NCI-H526 treated with DMSO at 0.1 percent for 48 hours (cell line): ENCODE measurements at places on chromosomes 11 and 22.

DNA sequence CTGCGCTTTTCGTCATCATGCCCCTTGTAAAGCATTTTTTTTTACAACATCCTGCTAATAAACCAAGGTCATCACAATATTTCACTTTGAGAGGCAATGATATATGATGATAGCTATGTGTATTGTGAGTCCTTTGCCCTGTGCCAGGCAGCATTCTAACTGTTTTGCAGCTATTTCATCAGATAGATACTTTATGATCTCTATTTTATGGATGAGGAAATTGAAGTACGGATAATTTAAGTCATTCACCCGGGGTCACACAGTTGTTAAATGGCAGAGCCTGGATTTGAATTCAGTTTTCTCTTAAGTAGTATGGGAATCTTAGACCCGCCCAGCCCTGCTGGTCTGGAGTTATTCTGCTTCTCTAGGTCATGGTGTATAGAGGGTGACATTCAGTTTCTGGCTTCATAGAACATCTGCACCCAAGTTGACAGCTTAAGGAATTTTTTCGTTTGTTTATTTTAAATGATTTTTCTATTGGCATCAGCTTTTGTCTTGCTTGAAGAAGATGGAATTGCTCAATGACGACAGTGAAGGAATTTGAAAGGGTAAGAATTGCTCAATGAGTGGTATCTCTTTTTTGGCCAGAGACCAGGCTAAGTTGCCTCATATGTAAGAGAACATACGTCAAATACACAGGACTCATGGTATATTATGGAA, 926 bp downstream of the PRR5L start:
- no peak for DNase-seq

GRCh38 chr11:16960250-16960649, 54.0 kb downstream of the PLEKHA7 start:
- no peak for DNase-seq

DNA sequence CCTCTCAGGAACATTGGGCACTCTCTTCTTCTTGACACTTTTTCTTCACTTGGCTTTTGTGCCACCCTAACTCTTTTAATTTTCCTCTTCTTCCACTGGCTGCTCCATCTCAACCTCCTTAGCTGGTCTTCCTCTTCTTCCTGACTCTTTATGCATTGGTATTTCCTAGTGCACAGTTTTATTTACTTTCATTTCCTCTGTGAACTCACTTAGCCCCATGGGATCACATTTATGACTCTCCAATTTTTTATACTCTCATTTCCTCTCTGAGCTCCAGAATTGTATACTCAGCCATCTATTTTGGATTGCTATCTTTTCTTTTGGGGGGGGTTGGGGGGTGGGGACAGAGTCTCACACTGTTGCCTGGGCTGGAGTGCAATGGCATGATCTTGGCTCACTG, 38.5 kb upstream of the LARGE1 start:
- no peak for DNase-seq

- DNase-seq, result no peak
Measured at GRCh38 chr22:37433786-37434185, 6.5 kb upstream of the ELFN2 start.

DNA sequence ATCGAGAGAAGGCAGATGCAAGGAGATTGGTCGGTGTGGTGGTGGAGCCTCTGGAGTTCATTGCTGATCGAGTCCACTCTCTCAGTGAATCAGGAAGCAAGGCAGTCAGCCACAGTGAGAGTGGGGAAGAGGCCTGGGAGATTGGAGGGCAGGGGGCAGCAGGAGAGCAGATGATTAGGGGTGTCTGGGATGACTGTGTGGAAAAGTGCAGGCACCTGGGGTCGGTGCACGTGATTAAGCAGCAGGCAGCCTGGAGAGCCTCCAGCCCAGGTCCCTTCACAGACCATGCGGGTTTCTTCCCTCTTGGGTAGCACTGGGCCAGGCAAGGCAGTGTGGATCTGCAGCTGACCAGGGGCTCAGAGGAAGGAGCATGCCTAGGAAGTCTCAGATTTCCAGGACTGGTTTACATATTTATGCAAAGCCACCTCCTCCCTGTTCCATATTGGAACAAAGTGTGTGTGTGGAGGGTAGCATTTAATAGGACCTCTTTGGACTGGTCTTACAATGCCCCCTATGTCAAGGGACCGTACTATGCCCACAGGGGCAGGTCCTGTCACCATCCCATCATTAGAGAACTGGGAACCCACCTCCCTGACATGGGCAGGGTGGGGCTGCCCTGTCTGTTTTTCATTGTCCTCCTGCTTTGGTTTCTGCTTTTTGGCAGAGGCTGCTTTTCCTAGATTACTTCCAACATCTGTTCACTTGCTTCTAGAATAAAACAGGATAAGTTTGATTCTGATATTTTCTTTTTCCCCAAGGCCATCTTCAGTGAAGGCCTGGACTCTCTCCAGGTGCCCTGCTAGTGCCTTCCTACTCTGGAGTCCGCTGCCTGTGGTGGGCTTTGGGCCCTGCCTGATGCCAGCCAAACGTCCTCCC, 14.0 kb upstream of the GDPD5 start:
- peak; percentile 53 for DNase-seq

- DNase-seq, result no peak
Measured at GRCh38 chr11:112334381-112334780, 73.7 kb upstream of the PLET1 start.

DNA sequence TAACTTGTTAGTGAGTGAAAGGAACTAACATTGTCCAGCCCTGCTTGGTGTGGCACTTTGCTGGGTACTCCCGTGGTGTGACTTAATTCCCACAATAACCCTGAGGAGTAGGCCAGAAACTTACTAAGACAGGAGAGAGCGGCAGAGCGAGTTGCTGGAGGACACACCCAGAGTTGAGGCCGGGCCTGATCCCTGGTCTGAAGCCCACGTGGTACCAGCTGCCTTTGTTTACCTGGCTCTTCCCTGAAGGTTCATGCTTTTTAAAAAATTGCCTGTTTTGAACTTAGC, 594 bp downstream of the MPST start:
- no peak for DNase-seq

- DNase-seq, result no peak
Measured at GRCh38 chr11:108853151-108853550, 188.3 kb downstream of the DDX10 start.

GRCh38 chr11:111765320-111765983, 737 bp downstream of the PPP2R1B start:
- peak; percentile 61 for DNase-seq

GRCh38 chr11:41065432-41065831, 394.0 kb downstream of the LRRC4C start:
- no peak for DNase-seq

DNA sequence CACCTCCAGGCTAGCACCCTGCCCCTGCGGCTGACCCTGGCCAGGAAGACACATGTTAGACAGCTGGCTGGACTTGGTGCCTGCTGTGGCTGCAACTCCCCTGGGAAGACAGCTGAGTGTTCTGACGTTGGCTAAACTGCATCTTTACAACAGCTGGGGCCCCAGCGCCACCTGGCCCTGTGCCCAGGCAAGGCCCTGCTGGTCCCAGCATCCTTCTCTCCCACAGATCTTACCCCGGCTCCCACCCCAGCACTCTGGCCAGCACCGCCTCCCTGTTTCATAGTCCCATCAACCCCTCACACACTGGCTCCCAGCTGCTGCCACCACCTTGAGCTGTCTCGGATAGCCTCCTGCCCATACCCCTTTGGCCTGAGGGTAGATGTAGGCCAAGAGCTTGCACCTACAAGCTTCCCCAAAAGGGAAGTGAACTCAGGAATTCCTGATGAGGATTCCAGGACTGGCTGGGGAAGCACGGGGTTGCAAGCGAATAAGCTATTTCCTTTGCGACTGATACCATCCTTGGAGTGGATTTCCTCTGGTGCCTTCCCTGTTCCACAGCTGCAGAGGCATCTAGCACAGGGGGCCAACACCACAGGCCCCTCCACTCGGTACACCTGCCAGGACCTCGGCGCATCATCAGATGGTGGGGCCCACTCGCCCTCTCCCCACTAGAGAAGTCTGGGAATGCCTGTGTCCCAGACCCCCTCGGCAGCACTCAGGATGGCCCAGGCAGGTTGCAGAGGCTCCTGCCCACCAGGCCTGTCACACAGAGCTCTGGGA, 28.5 kb downstream of the RSPH14 start:
- DNase-seq, result no peak

- DNase-seq, result no peak
Measured at GRCh38 chr22:50268655-50269113, 1.5 kb downstream of the MAPK11 start.

DNA sequence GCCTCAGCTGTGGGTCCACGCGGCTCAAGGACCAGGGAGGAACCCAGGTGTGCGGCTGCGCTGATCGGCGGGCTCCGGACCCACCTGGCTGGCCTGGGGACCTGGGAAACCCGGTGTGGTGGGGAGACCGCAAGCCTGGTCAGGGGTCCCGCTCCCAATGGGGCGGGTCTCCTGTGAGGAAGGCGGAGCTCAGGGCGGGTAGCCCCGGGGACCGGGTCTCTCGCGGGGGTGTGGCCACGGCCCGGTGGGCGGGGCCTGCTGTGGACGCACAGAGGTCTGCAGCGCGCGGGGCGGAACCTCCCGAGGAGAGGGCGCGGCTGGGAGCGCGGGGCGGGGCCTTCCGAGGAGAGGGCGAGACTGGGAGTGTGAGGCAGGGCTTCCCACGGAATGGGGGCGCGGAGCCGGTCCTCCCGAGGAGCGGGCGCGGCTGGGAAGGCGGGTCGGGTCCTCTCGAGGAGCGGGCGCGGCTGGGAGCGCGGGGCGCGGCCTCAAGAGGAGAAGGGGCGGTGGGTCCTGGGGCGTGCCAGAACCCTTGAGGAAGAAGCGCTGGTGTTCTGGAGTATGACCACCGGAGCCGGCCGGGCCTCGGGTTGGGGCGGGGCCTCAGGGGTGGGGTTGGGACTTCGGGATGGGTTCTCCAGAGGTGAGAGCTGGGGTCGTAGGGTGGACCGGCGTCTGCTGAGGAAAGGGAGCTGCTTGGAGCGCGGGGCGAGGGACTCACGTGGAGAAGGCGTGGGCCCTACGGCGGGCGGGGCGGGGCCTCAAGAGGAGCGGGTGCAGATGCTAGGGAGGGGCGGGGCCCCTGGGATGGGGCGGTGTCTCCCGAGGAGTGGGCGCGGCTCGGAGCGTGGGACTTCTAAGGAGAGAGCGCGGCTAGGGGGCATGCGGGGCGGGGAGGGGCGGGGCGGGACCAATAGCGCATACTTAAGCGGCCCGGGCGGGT, 20.8 kb downstream of the DGCR6L start:
- DNase-seq, result peak; percentile 48

DNA sequence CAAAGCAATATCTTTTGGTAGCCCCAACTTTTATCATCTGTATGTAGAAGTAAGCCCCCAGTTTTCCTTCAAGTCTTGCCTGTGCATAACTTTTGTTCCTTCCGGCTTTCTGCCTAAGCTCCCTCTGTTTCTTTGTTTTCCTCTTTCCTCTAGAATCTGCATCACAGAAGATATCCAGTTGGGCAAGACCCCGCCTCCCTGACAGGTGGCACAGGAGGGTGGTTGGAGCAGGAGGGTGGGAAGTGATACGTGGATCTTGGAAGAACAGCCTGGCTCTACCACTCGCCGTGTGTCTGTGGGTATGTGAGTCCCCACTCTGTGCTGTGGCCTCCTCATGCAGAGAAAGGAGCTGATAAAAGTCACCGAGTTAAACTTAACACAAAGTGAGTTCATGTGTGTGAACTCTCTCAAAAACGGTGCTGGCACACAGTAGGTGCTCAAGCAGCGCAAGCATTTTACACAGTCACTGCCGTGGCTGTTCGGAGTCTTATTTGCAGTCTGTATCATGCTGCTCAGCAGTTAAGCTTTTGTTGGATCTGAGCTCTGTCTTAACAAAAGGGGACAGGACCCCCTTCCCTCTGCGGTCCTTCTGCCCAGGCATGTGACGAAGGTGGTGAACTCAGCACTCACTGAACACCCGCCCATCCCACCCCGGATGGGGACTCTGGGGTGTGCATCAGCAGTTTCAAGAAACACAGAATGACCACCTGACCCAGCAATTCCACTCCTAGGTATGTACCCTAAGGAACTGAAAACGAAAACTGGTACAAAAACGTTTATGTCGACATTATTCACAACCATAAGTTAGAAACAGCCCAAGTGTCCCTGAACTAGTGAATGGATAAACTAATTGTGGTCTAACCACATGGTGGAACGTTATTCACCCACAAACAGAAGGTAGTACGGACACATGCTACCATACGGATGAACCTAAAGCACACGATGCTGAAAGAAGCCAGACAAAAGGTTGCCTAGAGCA, 249.1 kb downstream of the CTTN start:
- no peak for DNase-seq

DNA sequence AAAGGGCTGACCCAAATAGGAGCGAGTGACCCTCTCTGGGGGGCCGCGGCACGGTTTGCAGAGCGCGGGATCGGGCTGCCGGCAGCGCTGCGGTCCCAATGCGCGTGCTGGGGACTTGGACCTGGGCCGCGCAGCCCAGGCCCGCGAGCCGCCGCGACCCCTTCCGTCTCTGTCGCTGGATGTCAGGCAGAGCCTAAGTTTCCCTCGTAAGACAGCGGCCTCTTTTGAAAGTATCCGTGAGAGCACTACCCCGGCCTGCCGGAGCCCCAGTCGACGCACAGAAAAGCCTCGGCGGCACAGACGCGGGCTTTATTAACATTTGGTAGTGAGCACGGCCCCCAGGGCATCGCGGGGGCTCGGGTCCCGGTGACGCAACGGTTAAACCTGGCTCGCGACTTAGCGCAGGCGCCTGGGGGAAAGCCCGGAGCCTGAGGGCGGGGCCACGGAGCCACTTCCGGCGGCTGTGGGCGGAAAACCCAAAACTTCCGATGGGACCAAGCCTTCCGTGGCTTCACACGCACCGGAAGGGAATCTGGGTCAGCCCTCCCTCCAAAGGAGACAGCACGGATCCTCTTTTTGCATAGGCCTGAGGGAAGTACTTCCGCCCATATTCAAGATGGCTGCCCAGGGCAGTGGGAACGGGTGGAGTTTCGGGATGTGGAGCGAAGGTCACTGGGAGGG, 14.8 kb downstream of the BAD start:
- peak; percentile 99 for DNase-seq

- peak; percentile 76 for DNase-seq
Measured at GRCh38 chr11:131246663-131247062, 123.8 kb upstream of the NTM start.

- no peak for DNase-seq
Measured at GRCh38 chr11:2380396-2380795, 3.3 kb downstream of the CD81 start.

- DNase-seq, result no peak
Measured at GRCh38 chr11:134485316-134485715, 73.3 kb upstream of the B3GAT1 start.

- no peak for DNase-seq
Measured at GRCh38 chr11:3860375-3860774, 4.9 kb downstream of the STIM1 start.

GRCh38 chr11:74232311-74232950, 61.3 kb downstream of the PPME1 start:
- no peak for DNase-seq

- DNase-seq, result no peak
Measured at GRCh38 chr22:35335936-35336781, 36.5 kb downstream of the TOM1 start.

DNA sequence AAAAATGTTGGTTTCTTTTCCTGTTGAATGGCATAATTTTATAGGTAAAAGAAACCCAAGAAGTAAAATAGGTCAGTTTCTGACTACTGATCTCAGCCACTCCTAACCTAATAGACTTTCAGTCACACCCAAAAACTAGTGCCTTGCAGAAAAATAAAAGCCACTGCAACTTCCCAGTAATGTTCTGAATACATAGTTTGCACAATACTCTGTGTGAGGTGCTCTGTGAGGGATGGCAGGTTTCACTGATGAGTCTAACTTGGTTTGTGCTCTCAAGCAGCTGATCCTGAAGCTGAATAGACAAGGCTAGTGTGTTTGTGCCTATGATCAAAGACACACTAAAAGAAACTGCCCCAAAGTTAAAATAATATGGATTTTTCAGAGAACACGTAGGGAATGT, 758.3 kb downstream of the NELL1 start:
- no peak for DNase-seq

GRCh38 chr11:67167091-67167490, 48.0 kb downstream of the KDM2A start:
- DNase-seq, result no peak
